NAMALWA (cell line): ENCODE measurements at places on chromosomes 5 and 9.

GRCh38 chr5:146965761-146966659 lies 87.5 kb upstream of the PPP2R2B start:
- peak; percentile 85 for DNase-seq

DNA sequence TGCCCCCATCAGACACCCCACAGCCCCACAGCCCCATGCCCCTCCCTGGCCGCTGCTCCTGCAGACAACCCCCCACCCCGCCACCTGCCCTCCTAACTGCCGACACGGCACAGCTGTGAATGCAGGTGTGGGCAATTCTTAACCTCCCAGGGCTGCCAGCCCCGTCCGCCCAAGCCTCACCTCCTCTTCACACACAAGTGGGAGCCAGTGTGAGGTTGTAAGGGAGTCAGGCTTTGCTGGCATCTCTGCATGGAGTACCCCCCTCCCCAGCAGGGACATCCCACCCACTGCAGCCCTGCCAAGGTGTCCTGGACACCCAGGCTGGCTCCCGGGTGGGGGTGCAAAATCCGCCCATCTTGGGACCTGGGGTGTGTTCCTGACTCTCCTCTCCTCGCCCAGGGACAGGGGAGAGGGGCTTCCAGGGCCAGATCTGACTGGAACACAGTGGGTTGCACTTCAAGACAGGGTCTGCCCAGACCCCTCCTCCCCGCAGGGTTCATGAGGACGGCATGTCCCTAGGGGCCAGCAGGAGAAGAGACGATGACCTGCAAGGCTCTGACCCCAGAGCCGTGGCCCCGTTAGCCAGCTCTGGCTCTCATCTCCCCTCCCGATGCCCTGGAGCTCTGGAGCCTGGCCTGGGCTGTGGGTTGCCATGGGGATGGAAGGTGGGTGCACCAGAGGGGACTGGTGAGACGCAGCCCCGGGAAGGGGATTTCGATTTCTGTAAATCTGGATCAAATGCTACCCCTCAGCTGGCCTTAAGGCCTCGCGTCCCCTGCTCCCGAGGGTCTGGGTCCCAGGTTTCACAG lies 34.4 kb downstream of the SARDH start:
- DNase-seq, result peak; percentile 64

- DNase-seq, result no peak
Measured at GRCh38 chr9:127058011-127058644, 64.3 kb downstream of the ANGPTL2 start.

GRCh38 chr5:58648846-58649245 lies 66.0 kb downstream of the RAB3C start:
- DNase-seq, result no peak

DNA sequence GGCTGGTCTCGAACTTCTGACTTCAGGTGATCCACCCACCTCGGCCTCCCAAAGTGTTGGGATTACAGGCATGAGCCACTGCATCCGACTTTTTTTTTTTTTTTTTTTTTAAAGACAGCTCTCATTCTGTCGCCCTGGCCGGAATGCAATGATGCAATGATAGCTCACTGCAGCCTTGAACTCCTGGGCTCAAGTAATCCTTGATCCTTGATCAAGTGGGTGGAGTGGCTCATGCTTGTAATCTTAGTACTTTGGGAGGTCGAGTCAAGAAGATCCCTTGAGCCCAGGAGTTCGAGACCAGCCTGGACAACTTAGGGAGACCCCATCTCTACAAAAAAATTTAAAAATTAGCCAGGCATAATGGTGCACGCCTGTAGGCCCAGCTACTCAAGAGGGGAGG lies 8.1 kb downstream of the SEC24A start:
- no peak for DNase-seq

- DNase-seq, result no peak
Measured at GRCh38 chr9:32782476-32783167, 718 bp upstream of the TMEM215 start.

GRCh38 chr5:132465059-132465707 lies 25.4 kb downstream of the IRF1 start:
- peak; percentile 33 for DNase-seq

- no peak for DNase-seq
Measured at GRCh38 chr5:37710965-37711364, 128.9 kb downstream of the GDNF start.

GRCh38 chr5:51987669-51988209 lies 604.5 kb downstream of the ISL1 start:
- no peak for DNase-seq

- peak; percentile 77 for DNase-seq
Measured at GRCh38 chr9:137429974-137430722, 7.0 kb downstream of the NOXA1 start.

- DNase-seq, result no peak
Measured at GRCh38 chr9:2390028-2390427, 231.6 kb upstream of the VLDLR start.

DNA sequence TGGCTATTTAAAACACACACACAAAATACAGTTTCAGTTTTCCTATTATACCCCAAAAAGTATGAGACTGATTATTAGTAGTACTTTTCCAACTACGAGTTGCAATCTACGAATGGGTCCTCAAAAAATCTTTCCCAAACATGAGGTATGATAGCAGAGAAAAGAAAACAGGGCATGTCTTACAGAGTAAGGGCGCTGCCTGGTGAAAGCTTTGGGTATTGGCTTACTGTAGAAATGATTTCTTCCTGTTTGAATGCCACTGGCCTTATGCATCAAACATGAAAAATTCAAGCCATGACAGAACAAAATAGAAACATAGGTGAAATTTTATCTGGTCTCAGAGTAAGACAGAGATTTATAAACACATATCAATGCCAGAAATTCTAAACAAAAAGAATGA lies 448.0 kb downstream of the SPOCK1 start:
- no peak for DNase-seq

GRCh38 chr9:126057121-126057825 lies 269.4 kb upstream of the MVB12B start:
- DNase-seq, result no peak

- DNase-seq, result no peak
Measured at GRCh38 chr9:14480526-14480925, 166.6 kb upstream of the NFIB start.

DNA sequence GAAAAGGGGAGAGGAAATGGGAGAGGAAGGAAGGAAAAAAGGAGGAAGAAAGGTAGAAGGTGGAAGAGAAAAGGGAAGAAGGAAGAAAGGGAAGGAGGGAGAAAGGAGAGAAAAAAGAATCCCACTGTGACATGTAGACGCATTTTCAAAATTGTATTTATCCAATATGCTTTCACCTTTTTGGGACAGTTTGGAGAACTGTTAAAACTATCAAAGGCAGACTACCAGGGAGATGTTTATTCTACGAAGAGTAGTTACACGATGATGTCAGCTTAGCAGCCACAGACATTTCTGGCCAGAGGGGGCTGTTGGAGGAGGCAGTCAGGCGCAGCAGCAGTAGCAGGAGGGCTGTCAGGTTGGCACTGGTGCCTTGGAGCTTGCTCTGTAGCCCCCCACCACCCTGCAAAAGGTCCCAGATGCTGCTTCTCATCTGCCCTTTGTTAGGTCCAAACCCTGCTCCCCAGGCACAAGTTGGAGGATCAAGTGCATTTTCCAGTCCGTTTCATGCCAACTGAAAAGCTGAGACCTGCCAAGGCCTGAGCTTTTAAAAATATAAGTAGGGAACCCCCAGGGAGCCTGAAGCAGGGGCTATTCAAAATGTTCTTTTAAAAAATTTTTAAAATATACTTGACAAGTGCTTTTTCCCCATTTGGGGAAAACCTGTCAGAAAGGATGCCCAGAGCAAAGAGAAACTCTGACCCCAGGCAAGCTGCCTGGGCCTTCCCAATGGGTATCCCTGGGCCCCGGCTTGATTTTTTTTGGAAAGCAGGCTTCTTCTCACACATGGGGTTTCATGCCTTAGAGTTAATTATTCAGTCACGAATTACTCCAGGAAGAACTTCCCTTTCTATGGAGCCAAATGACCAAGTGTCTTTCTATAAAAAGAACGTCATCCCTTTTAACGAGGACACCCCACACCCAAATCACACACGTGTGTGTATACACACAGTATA lies 203.3 kb downstream of the SLIT3 start:
- DNase-seq, result no peak

DNA sequence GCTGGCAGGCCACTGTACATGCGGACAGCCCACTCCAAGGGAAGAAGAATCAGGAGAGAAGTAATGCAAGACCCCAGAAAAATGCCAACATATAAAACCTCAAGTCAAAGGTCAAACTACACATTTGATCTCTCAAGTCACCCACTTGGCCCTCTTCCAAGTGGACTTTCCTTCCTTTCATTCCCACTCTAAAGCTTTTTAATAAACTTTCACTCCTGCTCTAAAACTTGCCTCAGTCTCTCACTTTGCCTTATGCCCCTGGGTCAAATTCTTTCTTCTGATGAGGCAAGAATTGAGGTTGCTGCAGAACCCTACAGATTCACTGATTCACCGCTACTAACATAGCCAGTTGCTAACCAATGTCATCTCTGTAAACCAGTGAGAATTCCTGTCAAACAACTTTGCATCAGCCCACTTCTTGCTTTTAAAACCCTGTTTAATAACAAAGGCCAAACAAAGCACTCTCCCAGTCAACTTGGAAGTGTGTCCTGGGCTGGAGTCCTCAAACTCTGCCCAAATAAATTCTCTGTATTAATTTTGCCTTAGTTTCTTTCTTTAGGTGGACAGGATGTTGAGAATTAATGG lies 6.9 kb upstream of the ATP6V1G1 start:
- no peak for DNase-seq
